SHP77 (cell line): ENCODE measurements at places on chromosomes 16 and 17.
A peak's percentile ranks its signal among the peaks of the same experiment; 100 is the strongest.

DNA sequence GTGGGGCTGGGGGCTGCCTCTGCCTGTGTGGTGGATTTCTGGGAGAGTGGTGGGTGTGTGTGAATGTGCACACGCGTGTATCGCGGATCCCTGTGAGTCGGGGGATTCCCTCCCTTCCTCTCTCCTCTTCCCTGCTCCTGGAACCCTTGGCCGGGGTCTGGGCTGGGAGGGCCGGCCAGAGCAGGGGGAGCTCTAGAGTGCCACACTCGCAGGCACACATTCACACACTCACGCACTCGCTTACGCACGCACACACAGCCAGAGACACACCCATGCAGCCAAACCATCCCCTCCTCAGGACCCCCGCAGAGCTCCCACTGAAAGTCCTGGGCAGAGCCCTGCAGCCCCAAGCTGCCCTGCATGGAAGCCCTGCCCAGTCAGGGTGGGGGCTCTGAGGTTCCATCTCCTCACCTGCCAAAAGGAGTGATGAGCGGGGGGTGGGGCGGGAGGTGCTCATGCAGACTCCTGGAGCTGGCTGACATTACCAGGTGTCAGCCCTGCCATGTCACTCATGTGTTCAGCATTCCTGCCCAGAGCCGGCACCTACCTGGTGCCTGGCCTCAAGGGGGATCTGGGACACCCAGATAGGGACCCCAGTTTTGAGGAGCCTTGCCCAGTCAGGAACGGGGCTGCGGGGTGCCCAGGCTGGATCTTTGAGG is 1.9 kb downstream of the NECAB2 start:
- DNase-seq = no peak

DNA sequence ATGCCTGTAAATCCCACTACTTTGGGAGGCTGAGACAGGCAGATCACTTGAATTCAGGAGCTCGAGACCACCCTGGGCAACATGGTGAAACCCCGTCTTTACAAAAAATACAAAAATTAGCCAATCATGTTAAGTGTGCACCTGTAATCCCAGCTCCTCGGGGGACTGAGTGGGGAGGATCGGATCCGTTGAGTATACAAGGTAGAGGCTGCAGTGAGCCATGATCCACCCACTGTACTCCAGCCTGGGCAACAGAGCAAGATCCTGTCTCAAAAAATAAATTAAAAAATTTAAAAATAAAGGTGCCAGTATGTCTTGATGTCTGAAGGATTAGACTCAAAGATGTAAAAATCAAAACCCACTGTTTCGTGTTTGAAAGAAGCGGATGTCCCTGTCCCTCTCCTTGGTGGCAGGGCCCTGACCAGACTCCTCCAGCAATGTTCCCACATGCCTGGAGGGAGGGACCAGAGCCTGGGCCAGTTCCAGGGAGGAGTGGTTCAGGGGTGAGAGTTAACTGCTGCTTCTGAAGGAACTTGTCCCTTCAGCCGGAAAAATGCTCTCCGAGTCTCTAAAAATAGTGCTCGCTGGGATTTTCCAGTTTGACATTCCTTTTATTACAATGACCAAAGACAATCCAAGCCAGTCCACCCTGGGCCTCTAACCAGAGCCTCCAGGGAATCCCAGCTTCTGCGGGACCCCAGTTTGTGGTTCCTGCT is 9.4 kb upstream of the CMTM4 start:
- DNase-seq = no peak

GRCh38 chr17:73265646-73266640 is 4.3 kb upstream of the CPSF4L start:
- DNase-seq = no peak

DNA sequence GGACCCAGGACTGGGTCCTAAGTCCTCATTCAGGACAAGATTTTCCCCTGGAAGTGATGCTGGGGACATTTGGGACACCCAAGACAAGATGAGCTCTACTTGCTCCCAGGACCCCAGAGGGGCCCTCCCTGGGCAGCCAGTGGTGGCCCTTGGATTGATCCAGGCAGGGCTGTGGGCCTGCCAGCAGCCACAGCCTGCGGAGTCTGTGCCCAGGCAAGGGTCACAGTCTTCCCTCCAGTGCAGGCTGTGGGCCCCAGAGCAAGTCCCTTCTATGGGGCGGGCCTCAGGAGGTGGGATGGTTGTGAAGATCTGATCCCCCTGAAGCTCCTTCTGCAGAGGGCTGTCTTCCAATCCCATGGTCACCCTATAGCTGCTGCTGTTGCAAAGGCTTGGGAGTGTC is 12.6 kb downstream of the CA7 start:
- DNase-seq = no peak

GRCh38 chr16:89988951-89989350 is 30.3 kb downstream of the DBNDD1 start:
- no peak for DNase-seq

DNA sequence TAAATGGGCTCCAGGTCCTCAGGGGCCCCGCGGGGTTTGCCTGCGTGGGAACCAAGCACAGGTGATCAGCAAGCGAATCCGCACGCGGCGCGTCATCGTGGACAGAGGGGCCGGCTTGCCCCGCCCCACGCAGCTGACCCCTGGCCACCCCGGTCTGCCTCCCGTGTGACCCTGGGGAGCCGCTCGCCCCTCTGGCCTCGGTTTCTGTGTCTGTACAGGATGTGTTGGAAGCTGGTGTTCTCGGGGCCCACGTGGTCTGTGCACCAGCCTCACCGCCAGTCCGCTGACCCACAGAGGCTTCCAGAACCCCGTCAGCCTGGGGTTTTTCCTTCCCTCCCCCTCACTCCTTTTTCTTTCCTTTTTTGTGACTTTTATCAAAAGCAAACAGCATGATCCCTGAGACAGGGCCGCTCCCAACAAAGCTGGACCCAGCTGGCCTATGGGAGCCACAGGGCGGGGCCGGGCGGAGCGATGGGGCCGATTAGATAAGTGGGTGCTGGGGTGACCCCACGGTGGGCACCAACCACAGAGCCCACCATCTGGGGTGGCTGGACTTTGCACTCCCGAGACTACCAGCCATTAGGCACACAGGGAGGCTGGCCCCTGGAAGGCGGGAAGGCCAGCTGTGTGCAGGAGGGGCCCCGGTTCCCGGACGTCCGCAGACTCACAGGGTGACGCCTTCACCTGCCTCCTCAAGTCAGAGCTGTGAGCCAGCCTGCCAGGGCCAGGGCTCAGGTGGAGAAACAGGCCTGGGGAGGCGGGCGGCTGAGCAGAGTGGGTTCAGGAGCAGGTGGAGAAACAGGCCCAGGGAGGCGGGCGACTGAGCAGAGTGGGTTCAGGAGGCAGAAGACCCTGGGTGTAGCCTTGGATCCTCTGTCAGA is 56.0 kb downstream of the ZFPM1 start:
- DNase-seq = no peak

DNA sequence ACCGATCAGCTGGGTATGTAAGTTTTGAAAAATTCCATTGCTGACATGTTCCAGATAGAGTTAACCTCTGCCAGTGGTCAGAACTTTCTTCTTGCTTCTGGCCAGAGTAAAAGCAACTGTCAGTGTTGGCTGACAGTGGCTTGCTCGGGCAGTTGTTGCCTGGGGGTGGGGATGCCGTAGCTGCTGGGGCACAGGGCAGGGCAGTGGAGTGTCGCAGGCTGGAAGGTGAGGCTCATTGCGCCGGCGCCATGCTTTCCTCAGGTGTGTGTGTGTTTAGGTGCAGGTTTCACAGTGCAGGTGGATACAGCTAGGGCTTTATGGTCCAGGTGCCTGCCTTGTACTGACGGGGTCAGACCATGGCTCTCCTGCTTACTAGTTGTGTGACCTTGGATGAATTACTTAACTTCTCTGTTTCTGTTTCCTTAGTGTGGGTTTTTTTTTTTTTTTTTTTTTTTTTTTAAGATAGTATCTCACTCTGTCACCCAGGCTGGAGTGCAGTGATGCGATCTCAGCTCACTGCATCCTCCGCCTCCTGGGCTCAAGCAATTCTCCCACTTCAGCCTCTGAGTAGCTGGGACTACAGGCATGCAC is 156.4 kb downstream of the SNX29 start:
- DNase-seq = no peak

GRCh38 chr17:10748531-10749181 is 18.8 kb upstream of the TMEM220 start:
- DNase-seq = no peak

GRCh38 chr16:3823427-3823826 is 57.1 kb downstream of the CREBBP start:
- DNase-seq = no peak

- no peak for DNase-seq
Measured at GRCh38 chr16:87806261-87806640, 40.5 kb upstream of the KLHDC4 start.

DNA sequence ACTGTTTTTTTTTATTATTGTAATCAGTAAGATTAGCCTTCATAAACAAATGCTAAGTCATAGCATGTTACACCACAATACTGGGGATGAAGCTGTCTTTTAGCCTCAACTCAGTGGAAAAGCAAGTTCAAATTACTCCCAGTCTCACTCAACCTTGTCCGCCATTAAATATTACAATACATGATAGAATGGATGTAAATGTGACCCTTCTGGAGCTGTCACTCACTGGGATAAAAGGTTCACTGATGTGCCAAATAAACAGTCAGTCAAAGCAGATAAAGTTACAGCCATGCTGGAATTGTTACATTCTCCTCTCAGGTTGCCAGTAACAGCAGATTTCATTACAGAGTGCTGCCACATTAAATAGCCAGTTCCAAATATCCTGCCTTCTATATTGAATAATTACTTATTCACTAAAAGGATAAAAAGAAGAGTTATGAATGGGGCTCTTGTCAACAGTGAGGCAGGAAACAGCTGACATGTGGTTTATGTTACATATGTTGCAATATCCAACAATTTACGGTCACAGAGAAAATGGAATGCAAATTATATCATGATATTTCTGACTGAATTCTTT is 53.4 kb downstream of the BRIP1 start:
- DNase-seq = no peak

- peak; percentile 83 for DNase-seq
Measured at GRCh38 chr16:2009791-2010510, at the start of gene ZNF598. ZNF598 (minus strand) TSS chr16:2009821.

DNA sequence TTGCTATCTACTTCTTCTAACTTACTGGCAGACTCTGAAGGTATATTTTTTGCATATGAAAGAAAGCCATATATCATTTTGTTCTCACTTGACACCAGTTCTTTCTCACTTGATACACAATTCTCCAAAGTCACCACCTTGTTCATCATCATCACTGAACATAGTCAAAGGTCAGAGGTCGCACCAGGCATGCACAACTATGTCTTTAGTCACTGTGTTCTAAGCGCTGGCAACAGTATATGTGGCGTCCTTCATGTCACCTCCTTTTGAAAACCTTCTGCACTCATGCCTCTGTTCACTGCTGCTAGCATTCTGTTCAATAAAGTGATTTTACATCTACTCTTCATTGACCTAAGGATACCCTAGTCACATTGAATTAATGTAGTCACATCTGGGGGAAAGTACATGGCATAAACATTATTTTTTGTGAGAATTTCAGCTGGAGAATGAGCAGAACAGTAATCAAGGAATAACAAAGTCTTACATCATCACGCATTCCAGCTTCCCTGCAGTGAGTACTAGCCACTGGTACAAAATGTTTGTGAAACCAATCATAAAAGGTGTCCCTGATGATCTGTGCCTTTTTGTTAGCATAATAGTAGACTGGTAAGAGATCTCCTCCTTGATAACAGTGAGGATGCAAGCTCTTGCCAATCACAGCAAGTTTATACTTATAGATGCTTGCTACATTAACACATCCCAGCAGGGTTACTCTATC is 20.5 kb upstream of the TBX4 start:
- no peak for DNase-seq
